ENCODE measurements at places on chromosomes 16 and 17.
A peak's percentile ranks its signal among the peaks of the same experiment; 100 is the strongest.

DNA sequence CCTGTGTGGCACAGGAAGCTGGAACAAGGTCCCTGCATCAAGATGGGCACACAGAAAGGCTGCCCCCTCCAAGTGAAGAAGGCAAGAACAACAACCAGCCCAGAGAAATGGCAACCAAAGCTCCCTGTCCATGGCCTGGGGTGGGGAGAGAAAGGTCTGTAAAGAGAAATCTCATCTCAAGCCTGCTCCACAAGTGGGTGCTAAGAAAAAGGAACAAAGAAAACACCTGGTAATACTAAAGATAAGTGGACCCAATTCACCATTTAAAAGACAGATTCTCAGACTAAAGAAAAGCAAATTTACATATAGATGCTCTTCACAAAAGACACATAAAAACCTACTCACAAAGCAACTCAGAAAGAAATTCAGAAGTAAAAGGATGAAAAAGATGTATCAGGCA lies 107.4 kb downstream of the PARN start:
- DNase-seq, result no peak

- DNase-seq, result peak; percentile 67
Measured at GRCh38 chr17:77666881-77667395, 291.6 kb upstream of the TNRC6C start.

- DNase-seq, result no peak
Measured at GRCh38 chr17:73410586-73411312, 98.9 kb upstream of the CDC42EP4 start.

GRCh38 chr16:86528061-86528929 lies 18.0 kb downstream of the FOXF1 start:
- DNase-seq, result no peak

Measured in stimulated activated CD4-positive, alpha-beta T cell treated with anti-CD3 and anti-CD28 coated beads, Interleukin-1b, Interleukin-23, amount 100 ng/mL, for 48 hours (primary cell).